AG09319 (cell line): ENCODE measurements at places on chromosomes 2 and 18.

GRCh38 chr2:98087447-98088020, 567 bp downstream of the VWA3B start:
- DNase-seq: no peak

- DNase-seq: no peak
Measured at GRCh38 chr2:980176-980575, 29.5 kb downstream of the SNTG2 start.

- DNase-seq: peak; percentile 4
Measured at GRCh38 chr18:33231474-33232317, 208.8 kb downstream of the CCDC178 start.

DNA sequence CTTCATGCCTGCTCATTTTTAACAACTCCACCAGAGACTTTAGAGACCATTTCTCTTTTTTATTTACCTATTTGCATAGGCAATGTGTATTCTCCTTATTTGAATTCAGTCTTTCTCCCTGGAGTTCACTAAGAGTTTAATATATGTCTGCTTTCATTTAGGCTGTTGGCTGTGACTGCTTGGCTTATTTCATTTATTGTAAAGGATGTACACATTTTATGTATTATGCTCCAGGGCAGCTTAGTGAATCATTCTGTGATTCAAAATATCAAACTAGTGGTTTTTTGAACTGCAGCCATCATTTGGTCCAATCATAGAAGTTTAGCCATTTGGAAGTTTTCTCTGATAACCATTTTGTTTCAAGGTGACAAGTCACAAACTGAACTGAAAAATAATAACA, 229.6 kb downstream of the LPIN1 start:
- DNase-seq: no peak

- no peak for DNase-seq
Measured at GRCh38 chr2:168529054-168529833, 73.2 kb downstream of the CERS6 start.

DNA sequence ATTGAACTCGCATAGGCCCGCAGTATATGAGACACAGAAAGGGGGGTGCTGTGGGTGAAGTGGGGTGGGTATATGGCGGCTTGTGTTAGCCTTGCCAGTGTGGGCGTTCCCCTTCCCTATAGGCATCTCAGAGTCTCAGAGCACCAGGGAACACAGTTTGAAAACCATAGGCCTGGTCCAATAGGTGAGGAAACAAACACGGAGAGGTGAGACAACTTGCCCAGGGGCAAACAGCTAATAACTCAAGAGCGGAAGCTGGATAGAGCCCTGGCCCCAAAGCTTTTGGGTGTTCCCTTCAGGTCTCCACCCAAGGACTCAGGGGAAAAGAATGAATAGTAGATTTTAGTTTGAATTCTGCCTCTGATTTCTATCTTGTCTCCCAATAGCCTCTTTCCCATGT, 7.9 kb downstream of the LIPG start:
- no peak for DNase-seq

GRCh38 chr2:119638685-119639554, 40.1 kb upstream of the TMEM177 start:
- no peak for DNase-seq

DNA sequence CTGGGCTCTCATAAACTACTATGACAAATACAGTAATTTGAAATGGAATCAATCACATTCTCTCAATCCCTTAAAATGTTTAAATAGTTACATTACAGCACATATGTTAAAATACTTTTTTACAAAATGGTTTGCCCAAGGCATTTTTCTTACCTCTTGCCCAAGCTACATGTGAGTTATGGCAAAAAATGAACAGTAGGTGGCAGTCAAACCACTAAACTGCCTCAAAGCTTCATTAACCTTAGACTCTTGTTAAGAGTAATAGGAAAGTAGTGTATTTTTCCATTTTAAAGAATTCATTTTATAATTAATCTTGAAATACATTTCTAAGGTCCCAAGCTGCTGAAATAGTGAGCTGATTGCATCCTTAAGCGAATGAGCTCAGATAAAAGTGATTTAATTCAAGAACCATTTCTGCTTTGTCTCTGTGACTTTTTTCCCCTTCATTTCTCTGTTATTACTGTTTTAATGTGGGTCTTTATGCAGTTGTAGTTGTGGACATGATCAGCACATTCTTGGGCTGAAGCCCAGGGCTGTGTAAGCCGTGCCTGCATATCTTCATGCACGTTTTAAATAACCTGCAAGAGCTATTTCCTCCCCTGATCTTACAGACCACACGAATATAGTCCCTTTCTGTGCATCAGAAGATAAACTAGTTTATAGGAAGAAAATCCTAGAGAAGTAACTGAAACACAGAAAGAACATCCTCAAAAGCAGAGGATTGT, 311.8 kb downstream of the LNPK start:
- peak; percentile 54 for DNase-seq

- DNase-seq: no peak
Measured at GRCh38 chr2:153476816-153477635, 1.5 kb downstream of the RPRM start.

- no peak for DNase-seq
Measured at GRCh38 chr2:75569546-75569945, 8.8 kb upstream of the EVA1A start.

DNA sequence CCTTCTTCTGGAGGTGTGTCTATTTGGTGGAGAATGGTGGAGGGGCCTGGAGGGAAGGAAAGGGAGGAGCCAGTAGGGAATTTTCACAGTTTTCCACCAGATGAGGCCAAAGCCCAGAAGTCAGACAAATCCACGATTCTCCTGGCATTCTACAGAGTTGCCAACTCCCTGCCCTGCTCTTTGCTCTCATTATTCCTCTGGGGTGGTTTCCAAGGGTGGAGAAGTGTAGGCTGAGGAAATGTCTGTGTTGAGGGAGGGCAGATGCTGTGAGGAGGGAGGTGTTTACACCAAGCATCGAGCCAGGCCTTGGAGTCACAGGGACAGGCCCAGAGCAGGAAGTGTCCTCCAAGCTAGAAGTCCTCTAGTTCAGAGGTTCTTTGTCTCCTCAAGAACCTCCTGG, 124.1 kb upstream of the LGALSL start:
- DNase-seq: no peak

DNA sequence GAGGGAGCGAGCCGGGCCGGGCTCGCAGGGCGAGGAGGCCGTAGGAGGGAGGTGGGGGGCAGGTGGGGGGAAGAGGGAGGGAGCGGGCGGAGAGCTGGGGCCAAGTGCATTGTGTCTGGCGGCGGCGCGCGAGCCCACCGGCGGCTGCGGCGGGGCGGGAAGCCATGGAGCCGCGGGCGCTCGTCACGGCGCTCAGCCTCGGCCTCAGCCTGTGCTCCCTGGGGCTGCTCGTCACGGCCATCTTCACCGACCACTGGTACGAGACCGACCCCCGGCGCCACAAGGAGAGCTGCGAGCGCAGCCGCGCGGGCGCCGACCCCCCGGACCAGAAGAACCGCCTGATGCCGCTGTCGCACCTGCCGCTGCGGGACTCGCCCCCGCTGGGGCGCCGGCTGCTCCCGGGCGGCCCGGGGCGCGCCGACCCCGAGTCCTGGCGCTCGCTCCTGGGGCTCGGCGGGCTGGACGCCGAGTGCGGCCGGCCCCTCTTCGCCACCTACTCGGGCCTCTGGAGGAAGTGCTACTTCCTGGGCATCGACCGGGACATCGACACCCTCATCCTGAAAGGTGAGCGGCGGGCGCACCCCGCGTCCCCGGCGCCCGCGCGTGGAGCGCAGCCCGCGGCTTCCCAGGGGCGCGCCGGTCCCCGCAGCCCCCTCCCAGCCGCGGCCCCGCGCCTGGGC, at the start of gene TMEM178A:
TSS of gene TMEM178A (plus strand) at position 107 of the 680 bp plus-strand sequence. CDS start at position 165, 58 bp downstream.
- no peak for DNase-seq

- no peak for DNase-seq
Measured at GRCh38 chr2:27721884-27722485, 49.5 kb upstream of the MRPL33 start.

DNA sequence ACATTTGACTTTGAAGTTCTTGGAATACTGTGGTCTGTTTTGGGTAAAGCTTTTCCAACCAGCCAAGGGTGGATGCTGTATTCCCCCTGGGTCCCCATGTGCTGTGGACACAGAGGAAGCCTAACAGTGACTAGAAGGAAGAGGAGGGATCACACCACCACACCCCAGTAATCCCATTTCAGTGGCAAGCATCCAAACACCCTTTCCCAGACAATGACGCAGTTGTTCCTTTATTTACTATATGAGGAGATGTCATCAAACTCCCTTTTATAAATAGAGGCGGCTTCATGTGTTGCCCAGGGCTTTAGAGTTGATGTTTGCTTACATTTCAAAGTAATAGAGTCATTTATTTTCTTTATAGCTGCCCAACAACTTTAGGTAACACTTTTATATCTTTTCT, 959.4 kb upstream of the GYPC start:
- DNase-seq: no peak

- DNase-seq: no peak
Measured at GRCh38 chr2:221716426-221717303, 144.6 kb upstream of the EPHA4 start.

DNA sequence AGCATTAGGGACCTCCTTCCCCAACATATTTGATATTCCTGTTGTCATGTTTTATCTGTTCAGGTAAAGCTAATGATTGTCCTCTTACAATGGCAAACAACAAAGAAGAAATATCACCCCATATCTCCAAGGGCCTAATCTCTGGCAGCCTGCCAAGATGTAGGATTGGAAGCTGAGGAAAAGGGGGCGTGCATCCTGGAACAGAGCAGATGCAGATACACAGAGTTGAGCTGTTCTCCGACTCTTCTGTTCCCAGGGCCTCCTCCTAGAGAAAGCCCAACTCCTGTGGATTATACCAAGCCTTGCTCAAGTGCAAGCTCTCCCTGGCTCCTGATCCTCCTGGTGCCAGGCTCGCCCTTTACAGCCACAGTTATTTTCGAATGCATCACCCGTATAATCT, 35.2 kb upstream of the CD207 start:
- no peak for DNase-seq

GRCh38 chr2:53786352-53786704, 425 bp downstream of the ASB3 start:
- DNase-seq: no peak

DNA sequence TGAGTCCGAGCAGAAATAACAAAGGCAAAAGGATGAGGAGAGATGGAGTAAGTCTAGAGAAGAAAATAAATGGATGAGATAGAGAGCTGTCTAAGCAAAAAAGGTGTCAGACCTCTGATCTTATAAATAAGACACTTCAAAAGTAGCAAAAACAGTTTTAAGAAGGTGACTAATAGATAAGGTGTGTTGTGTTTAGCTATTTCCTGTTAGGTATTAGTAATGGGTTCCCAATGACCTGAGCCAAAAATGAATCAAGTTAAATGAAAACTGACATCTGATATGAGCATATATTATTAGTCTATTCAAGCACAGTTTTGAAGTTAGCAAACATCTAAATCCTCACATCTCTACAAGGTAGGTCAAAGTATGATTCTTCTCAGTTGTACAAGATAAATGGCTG, 10.6 kb downstream of the SUPT7L start:
- DNase-seq: no peak

DNA sequence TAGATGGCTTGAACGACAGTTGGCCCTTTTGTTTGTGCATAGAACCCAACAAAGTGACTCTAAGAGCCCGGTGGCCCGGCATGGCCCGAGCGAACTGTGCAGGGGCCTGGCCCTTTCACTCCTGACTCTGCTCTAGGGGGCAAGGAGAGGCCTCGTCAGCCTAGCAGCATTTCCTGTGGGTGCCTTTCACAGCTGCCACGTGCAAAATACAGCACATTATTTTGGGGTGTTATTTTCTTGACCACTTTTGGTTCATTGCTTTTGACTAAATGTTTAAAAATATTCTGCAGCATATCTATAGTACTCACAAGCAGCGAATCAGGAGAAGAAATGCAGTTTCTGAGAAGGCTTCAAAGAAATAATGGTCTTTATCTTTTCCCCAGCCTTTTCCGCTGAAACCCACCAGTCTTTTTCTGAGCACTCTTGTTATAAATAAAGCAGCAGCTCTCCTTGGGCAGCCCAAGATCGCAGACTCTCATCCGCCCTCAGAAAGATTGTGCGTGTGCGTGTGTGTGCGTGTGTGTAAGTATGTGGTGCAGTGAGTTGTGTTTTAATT, 31.3 kb downstream of the DGKD start:
- no peak for DNase-seq

DNA sequence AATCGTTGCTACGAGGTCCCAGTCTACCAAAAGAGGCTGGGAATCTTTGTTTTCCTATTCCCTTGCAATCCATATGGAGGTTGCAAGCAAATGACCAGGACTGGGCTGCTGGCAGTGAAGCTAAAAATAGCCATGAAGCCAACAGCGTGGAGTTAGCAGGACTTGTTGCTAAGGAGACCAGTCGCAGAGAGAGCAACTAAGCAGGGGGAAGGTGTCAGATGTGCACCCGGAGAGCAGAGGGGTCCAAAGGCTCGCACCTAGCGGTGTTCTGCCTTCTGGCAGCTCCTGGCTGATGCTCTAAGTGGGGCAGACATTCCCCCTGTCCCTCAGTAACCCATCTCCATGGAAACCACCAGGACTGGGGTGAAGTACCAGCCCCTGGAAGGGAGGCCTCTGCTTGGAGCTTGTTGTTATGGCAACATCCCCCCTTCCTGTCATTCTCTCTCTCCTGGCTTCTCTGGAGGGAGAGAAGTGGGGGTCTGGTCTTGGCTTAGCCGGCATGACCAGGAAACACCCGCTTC, 84.6 kb downstream of the DNMT3A start:
- DNase-seq: no peak

DNA sequence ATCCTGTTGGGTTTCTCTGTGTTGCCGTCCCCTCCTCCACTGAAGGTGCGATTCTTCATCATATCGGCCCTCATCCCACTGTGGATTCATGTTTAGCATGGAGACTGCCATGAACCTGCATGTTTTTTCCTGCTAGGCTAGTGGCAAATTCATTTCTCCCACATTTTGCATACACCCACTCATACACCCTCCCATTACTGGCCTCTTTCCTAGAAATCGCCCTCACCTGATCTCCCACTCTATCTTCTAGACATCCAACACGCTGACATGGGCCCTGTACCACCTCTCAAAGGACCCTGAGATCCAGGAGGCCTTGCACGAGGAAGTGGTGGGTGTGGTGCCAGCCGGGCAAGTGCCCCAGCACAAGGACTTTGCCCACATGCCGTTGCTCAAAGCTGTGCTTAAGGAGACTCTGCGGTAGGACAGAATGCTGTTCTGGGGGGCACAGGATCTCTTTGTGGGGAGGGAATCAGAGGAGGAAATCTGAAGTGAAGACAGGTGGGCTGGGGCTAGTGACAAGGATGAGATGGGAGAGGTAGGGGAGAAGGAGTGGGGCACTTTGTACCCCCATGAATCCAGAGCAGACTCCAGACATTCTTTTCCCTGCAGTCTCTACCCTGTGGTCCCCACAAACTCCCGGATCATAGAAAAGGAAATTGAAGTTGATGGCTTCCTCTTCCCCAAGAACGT, 17.7 kb downstream of the PRKAG3 start:
- no peak for DNase-seq
